ENCODE measurements at places on chromosomes 16 and 17. TPM values are rescaled to one million over a fixed set of nuclear protein-coding genes. Genes with fewer than 3 reads are reported as not detected.

The TPSB2 gene
- not detected for total RNA-seq

The SLC16A13 gene
- 0.43 TPM for total RNA-seq

The FGF11 gene
- total RNA-seq = 0.23 TPM

The CMTM4 gene
- total RNA-seq = 34.4 TPM

The AGRP gene
- total RNA-seq = not detected

DNA sequence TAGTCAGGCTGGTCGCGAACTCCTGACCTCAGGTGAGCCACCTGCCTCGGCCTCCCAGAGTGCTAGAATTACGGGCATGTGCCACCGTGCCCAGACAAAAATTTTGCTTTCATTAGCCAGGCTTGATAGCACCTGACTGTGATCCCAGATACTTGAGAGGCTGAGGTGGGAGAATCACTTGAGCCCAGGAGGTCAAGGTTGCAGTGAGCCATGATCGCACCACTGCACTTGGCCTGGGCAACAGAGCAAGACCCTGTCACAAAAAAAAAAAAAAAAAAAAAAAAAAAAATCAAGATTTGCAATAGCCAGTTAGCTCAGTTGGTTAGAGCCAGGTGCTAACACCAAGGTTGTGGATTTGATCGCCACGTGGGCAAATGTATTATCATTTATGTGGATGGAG, 6.1 kb upstream of the FXR2 start:
- no peak for DNase-seq

DNA sequence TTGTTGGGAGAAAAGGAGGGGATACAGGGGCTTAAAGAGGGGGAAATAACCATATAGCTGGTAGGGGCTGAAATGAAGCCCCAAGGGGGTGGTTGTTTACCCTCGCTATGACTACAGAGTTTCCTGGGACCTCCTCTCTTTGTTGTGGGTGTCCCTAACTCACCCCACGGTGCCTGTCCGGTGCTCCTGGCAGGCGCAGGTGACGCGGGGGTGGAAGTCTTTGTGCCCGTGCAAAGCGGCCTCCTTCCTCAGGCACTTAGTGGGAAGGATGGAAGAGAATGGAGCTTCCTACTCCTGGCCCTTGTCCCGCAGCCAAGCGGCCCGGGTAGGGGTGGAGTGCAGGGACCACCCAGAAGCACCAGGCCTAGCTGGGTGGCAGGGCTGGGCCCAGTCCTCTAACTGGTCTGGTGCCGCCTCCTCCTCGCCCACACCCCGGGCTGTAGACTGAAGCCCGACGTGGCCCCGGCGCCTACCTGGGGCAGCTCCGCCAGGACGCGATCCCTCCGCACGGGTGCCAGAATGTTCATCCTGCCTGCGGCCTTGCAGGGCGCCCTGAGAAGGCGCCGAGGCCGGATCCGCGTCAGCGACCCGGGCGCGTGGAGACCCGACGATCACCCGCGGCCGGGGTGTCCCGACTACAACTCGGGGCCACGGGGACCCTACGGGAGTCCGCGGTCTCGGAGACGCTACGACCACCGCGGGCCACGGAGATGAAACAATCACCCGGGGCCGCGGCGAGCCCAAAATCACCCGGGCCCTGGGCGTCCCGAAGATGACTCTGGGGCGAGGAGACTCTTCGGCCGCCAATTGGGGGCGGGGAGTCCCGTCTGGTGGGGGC, 709 bp downstream of the RAB34 start:
- no peak for DNase-seq

DNA sequence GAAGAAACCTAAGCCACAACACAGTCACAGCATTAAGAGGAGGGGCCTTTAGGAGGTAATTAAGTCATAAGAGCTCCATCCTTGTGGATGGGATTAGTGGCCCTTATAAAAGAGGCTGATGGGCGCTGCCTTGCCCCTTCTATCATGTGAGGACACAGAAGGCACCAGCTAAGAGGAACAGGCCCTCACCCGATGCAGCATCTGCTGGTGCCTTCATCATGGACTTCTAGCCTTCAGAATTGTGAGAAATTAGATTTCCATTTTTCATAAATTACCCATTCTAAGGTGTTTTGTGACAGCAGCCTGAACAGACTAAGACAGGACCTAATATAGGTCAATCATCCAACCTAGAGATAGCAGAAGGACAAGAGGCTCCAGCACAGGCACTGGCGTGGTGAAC, 120.8 kb downstream of the CDYL2 start:
- no peak for DNase-seq

DNA sequence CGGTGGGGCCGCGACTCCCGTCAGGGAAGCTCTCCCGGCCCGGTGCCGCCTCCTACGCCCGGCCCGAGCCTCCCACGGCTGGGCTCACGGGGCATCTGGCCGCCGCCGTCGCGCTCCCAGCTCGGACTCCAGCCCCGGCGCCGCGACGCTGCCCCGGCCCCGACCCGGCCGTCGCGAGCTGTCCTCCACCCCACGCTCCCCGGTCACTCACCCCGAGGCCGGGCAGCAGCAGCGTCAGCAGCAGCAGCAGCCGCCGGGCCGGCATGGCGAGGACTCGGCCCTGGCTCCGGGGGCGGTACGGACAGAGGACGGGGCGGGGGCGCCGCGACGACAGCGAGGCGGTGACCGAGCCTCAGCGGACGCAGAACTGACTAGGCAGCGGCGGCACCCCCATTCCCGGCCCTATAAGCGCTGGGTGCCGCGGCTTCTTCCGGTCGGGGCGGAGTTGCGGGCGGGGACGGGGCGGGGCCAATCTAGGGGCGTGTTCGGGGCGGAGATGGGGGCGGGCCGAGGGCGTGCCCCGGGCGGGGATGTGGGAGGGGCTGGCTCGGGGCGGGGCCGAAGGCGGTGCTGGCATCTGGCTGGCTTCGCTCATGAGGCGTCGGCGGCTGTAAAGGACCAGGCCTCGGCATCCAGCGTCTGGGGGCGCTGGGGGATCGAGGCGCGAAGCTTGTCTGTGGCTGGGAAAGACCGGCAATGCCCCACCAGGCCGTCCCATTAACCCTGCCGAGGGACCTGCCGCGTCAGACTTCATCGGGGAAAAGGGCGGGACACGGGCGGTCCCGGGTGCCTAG, at the start of gene ERN1:
ERN1 (minus strand) TSS at position 380 of the 794 bp plus-strand sequence; CDS start at position 265, 115 bp downstream.
- peak; percentile 80 for DNase-seq

DNA sequence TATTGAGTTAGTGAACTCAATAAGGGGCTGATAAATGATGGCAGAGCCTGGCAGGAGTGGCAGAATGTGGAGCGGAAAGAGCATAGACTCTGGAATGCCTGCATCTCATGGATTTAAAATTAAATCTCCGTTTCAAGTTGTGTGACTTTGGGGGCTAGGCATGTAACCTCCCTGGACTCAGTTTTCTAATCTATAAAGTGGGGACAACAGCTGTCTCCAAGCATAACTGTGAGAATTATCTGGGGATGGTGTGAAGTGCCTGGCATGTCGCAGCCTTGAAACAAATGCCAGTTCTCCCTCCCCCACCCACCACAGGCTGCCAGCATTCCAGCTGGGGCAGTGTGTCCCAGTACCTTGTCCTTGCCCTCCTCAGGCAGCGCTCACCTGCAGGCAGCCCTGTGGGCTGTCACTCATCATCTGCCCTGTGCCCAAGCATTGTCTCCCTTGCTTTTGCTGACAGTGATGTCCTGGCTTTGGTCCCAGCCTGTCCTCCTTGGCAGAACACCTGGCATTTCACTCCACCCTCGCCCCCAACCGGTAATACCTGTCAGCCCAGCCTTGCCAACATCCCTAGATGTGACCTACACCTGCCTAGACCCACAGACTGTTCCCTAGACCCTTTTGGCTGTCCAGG, 129.6 kb downstream of the MRM1 start:
- DNase-seq = no peak

DNA sequence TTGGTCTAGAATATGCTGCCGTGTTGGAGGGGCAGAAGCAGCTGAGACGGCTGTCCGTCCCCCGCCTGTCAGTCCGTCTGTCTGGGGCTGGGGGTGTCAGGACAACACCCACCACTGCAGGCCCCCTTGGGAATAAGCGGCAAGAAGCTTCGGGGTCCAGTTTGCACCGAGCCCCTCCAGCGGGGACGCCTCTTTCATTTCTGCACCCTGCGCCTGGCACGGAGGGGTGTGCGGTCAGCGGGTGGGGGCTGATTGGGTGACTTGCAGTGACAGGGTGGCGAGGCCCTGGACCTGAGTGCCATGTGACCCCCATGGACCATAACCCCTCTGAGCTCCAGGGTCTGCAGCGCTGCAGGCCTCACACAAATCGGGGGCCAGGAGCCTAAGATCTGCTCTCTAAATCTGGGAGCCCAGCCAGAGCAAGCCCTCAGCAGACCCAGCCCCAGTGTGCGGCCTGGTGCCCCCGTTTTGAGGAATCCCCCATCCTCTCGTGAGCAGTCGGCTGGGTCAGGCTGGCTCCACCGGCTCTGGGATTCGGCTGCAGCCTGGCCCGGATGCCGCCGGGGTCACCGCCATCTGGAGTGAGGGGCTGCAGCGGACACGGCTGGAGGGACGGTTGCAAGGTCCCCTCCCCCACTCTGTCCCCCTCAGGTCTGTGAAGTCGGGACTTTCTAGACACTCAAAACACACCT, 8.3 kb downstream of the CBFA2T3 start:
- DNase-seq = no peak

DNA sequence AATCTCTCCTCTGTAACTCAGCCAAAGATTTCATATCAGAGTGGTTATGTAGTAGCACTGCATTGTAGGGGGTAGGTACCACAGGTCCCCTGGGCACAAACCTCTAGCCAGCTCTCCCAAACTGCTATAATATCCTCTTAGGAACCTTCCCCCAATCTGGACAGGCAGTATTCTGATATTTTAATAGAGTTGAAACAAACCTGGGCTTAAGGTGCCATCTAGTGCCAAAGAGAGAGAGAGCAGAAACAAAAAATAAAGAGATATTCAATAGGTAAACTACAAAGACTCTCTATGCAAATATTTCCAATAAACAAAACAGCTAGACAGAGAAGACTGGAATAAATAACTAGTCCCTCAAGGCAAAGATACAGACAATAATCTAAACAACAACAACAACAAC, 1070.0 kb downstream of the CDH11 start:
- DNase-seq = peak; percentile 13

DNA sequence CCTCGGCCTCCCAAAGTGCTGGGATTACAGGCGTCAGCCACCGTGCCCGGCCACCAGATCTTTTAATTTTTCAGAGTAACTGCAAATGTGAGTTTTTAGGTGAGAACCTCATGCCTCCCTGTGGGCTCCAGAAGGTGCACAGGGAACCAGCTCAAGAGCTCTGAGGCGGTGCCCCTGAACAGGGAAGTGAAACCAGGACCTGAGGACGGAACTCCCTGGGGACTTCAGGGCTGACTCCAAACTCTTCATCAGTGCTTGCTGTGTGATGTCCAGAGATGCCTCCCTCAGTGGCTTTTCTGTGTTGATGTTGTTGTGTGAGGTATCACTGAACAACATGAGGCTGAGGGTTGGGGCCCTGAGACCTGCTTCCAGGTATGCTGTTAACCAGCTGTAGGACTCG, 23.8 kb downstream of the SLC12A3 start:
- DNase-seq = no peak

GRCh38 chr16:68426347-68426652, 22.0 kb downstream of the SMPD3 start:
- DNase-seq = no peak

GRCh38 chr16:1180549-1181403, 27.9 kb downstream of the CACNA1H start:
- DNase-seq = no peak

DNA sequence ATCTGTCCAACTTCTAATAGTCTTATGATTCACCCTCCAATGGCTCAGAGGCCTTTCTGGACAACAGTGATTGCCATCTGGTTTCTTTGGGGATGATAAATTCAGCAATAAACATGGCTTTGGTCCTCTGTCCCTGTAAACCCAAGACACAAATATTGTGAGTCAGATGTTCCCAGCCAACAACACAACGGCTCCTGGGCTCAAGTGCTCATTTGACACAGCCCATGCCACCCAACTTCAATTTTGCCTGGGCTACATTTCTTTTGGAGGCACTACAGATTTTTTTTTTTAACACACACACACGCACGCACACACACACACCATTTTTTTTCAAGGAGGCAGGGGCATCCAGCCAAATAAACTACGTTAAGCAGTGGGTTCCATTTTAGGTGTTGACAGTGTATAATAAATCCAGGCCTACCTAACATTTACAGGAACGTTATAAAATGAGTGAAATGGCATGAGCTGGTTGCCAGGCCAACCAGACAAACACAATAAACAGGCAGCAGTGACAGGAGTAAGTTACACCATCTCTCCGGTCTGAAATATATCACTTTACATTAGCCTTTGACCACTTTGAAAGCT, 939.9 kb upstream of the SOX9 start:
- DNase-seq = peak; percentile 24

DNA sequence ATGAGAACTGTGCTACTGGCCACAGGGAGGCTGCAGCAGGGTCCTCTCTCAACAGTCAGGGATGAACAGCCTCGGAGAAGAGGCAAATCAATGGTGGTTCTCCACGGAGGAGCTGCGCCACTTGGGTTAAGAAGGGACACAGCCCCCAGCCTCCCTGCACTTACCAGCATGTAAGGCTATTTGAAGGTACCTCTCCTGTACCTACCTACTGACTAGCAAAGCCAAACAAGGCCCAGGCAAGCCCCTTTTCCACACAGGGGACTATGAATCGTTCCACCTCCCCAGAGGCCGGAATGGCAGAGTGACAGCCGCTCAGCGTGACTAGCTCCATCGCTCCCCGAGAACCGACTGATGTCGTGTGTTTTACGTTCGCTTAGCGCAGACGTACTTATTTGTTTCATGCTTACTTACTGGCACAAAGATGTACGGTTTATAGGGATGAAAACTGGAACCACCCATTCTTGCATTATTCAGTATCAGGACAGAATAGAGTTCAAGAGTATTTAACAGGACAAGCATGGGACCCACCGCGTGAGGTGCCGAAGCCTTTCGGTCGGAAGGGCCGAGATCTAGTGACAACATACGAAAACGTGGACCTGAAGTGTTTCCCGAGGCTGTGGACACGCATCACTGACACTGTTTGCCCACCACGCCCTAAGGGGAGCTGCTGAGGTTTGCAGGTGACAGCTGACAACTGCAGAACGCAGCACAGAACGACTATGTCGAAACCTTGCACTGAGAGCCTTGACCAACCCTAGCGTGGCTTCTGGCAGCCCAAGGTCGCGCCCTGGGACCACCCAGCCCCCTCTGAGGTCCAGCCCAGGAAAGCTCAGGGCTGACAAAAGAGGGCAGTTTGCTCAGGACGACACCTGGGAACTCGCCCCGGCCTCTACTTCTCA, 1.0 kb downstream of the TEPSIN start:
- no peak for DNase-seq

DNA sequence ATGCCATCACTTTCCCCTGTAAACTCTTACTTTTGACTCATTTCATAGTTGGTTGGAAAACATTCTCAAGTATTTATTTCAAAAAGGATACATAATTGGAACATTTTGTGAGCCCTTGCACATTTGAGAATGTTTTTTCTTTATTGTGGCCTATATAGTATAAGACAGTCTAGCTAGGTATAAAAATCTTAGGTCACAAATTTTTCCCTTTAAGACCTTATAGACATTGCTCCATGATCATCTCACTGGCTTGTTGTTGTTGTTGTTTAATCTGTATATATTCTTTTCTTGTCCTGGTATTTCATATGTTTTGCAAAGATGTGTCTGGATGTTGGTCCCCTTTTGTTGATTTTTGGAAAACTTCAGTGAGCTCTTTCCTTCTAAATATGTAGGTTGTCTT, 194.2 kb downstream of the NTN1 start:
- DNase-seq = no peak
